ENCODE measurements at places on chromosomes 16 and 17.
A peak's percentile ranks its signal among the peaks of the same experiment; 100 is the strongest.

GRCh38 chr16:68658974-68659360 lies 13.9 kb downstream of the CDH3 start:
- DNase-seq: no peak

DNA sequence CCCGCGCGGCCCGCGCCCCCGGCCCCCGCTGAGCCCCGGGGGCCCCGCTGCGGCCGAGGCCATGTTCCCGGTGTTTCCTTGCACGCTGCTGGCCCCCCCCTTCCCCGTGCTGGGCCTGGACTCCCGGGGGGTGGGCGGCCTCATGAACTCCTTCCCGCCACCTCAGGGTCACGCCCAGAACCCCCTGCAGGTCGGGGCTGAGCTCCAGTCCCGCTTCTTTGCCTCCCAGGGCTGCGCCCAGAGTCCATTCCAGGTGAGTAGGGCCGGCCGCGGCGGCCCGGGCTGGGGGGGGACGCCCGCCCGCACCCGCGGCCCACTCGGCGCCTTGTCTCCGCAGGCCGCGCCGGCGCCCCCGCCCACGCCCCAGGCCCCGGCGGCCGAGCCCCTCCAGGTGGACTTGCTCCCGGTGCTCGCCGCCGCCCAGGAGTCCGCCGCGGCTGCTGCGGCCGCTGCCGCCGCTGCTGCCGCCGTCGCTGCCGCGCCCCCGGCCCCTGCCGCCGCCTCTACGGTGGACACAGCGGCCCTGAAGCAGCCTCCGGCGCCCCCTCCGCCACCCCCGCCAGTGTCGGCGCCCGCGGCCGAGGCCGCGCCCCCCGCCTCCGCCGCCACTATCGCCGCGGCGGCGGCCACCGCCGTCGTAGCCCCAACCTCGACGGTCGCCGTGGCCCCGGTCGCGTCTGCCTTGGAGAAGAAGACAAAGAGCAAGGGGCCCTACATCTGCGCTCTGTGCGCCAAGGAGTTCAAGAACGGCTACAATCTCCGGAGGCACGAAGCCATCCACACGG lies 504 bp downstream of the MAZ start:
- DNase-seq: peak; percentile 74

DNA sequence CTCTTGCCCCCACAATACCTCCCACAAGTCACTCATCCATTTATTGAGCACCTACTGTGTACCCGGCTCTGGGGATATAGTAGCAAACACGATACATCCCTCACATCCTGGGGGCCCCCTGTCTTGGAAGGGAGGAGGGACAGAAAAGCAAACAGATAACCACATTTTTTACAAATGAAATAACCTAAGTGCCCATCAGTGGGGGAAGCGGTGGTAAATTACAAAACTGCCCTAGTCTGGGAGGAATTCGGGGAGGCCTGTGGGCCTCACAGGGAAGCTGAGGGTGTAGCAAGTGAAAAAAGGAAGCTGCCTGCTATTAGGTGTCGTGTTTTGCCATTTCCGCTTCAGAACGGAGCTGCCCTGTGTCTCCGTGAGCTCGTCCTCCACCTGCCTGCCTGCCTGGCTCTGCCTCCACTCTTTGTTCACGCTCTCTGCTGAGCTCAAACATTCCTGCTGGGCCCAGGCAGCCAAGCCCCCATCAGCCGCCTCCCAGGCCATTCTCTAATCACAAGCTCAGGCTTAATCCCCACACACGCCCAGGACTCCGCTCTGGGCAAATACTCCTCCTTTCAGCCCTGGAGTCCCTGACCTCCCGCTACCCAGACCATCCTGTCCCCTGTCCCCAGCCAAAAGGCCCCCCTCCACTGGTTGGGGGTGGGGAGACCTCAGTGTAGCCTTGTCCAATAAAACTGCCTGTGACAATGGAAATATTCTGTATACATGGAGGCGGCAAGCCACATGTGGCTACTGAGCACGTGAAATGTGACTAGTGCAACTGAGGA lies 10.2 kb upstream of the SEC14L5 start:
- no peak for DNase-seq

- no peak for DNase-seq
Measured at GRCh38 chr16:90070440-90070839, 6.7 kb downstream of the PRDM7 start.

Measured in activated CD8-positive, alpha-beta T cell treated with anti-CD3 and anti-CD28 coated beads, Interleukin-2, amount 10 ng/mL, durations not matched to agents 7 days and 5 days (primary cell).